ENCODE measurements at places on chromosomes 11 and 22.

DNA sequence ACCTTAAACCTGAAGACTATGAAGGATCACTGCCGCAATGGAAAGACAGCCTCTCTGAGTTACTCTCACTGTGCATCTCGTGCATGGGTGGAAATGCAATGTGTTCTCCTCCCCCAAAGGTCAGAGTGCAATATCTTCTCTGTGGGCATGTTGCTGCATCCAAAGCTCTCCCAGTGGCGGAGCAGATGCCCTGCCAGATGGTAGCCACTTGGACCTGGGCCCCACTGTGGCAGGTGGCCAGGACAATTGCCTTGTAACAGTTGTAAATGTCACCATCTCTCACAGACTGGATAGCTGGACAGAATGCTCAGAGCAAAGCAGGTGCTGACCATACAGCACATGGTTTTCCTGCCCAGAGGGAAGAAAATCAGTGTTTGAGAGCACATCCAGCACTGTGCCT lies 542.0 kb downstream of the FAM181B start:
- no peak for DNase-seq

DNA sequence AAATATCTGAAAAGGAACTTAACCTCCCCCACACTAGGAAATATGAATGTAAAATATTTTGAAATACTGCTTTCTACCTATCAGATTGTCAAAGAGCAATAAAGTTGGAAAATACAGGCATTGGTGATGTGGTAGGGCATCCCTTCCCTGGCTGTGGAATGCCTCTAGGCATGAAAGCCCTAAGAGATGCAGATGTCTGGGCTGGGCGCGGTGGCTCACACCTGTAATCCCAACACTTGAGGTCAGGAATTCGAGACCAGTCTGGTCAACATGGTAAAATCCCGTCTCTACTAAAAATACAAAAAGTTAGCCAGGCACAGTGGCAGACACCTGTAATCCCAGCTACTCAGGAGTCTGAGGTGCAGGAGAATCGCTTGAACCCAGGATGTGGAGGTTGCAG lies 22.0 kb downstream of the ARAP1 start:
- DNase-seq = no peak

DNA sequence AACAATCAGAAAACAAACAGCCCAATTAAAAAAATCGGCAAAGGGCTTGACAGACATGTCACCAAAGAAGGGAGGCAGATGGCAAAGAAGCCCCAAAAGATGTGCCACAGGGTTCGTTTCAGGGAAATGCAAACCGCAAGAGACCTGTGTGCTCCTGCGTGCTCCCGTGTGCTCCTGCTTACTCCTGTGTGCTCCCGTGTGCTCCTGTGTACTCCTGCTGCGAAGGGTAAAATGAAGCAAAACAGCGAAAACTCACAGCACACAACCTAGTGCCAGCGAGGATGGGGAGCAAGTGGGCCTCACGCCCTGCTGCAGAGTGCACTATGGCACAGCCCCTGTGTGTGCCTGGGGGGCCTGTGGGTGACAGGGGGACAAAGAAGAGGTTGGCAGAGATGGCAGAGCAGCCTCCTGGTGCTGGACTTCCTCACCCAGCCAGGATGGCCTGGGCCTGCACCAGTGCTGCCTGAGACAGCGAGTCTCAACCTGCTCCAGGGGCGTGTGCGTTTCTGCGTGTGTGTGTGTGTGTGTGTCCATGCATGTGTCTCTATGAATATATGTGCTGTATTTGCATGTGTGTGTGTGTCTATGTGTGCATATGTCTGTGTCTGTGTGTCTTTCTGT lies 14.0 kb downstream of the ASCL2 start:
- no peak for DNase-seq

- DNase-seq = no peak
Measured at GRCh38 chr11:113977701-113978100, 2.8 kb downstream of the HTR3A start.

- DNase-seq = peak; percentile 51
Measured at GRCh38 chr22:43884600-43885318, 7.1 kb downstream of the PNPLA5 start.

DNA sequence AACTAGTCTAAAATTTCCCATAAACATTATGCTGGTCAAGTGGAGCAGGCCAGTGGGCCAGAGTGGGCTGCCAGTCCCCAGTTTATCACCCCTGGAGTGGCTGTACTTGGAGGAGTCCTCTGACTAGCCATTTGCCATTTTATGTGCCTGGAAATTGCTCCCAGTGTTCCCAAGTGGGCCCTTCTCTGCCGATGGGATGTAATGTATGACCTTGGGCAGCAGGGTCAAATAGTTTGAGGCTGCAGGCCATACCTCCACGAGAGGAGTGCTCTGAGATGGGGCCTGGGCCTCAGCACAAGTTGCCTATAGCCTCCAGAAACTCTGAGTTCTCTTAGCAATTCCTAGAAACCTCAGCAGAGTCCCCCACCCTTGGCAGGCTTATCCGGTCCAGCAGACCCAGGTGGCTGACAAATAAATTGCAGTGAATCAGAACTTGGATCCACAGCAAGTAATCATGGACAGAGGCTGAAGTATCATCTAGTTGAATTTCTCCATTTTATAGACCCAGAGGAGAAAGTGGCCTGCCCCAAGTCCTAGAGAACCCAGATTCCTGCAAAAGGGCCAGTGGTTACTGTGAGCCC lies 17.8 kb upstream of the PATZ1 start:
- DNase-seq = no peak

DNA sequence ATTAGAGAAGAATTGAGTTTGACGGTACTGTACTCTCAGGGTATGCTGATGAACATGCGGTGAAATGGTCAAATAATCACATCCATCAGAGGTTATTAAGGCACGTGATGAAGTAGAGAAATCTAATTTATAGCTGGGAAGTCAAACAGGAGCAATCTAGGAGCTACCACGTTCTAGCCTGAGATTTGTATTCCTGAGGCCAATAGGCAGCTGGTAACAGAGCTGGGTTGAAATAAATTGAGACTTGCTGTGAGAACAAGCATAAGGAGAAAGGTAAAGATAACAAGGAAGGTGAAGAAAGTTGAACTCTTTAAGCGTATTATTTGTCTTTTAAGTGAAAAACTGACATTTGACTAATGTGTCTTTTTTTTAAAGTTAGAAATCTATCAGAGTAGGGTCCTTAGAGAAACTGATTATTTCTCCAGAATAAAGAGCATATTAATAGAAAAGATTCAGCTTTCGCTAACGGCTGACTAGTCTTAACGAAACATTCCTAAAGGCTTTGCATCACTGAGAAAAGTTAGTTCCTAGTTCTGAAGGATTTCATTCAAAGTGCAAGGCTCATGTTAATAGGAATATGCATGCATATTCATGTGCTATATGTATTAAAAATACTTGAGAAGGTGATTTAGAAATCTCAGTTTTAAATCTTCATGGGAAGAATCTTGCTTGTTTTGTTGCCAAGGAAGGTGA lies 5.2 kb upstream of the WEE1 start:
- DNase-seq = no peak

GRCh38 chr11:119254239-119254638 lies 48.1 kb downstream of the CBL start:
- no peak for DNase-seq

GRCh38 chr11:68028802-68029545 lies 1.5 kb upstream of the NDUFS8 start:
- DNase-seq = no peak

- no peak for DNase-seq
Measured at GRCh38 chr11:120945042-120945441, 78.9 kb upstream of the TBCEL start.

DNA sequence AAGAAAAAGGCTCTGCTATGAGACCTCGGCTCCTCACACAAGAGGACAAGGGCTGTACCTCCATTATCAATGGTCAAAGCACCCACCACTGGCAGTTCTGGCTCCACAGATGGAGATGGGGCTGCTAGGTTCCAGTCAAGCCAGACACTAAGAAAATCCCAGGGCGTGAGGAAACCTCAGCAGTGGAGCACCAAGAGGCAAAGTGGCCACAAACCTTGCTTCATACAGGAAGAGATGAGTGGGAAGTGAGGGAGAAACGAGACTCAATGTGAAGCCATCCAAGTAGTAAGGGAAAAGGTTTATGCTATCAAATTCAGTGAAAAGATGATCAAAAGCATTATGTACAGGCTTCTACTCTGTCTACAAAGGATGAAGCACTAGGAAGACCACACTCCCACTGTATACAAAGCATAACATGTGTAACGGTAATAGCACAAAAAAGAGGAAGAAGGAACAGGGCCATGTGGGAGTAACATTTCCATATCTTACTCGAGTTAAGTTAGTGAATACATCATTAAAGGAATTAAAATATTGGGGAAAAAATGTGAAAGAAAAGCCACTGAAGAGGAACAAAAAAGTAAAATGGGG lies 27.0 kb downstream of the POLDIP3 start:
- no peak for DNase-seq

GRCh38 chr11:44178381-44178780 lies 82.9 kb downstream of the EXT2 start:
- DNase-seq = no peak

GRCh38 chr22:27065279-27065678 lies 407.9 kb downstream of the MIAT start:
- no peak for DNase-seq

DNA sequence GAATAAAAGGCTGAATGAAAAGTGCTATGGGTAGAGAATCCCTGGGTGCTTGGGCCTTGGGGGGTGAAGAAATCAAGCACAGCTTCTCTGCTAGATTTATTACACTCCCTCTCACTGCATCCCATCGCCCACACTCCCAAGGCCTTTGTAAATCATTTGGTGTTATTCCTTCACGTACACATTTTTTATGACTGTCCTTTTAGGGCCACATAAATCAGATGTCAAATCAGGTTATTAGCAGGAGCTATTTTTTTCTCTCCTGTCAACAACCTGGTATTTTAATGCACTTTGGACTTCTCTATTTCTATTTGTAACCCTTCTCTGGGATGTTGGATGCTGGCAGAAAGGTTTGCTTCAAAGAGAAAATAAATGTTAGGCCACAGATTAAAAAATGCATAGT lies 408.8 kb downstream of the INSC start:
- no peak for DNase-seq

- no peak for DNase-seq
Measured at GRCh38 chr11:123474994-123475393, 44.9 kb downstream of the GRAMD1B start.

DNA sequence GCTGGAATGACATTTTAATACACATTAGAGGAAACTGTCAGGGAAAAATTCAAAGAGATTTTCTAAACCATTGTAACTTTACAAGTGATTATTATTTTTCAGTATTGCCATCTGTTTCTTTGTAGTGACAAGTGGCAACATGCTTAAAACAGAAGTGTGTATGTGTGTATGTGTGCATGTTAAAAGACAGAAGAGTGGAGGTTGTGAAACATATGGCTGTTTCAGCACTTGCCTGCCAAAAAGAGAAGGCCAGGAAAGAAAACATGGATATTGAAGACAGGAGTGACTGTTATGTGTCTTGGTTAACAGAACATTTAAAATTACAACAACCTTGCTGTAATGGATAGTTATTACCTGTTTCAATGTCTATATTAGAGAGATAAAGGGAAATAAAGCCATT lies 24.3 kb upstream of the VWA5A start:
- DNase-seq = no peak

DNA sequence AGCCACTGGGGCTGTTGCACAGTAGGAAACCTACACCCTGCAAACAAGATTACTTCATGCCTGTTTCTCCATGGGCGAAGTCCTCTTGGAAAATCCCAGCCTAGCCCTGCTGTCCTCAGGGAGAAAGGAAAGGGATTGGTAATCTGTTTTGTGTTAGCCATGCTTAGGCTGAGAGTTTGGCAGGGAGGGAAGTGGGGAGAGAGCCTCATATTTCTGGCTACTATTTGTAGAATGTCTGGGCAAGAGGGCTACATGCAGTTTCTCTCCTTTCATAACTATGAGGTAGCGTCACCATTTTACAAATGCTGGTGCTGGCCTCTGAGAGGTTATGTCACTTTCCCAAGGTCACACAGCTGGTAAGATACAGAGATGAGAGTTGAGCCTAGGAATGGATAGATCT lies 737 bp upstream of the MFRP start:
- DNase-seq = no peak

DNA sequence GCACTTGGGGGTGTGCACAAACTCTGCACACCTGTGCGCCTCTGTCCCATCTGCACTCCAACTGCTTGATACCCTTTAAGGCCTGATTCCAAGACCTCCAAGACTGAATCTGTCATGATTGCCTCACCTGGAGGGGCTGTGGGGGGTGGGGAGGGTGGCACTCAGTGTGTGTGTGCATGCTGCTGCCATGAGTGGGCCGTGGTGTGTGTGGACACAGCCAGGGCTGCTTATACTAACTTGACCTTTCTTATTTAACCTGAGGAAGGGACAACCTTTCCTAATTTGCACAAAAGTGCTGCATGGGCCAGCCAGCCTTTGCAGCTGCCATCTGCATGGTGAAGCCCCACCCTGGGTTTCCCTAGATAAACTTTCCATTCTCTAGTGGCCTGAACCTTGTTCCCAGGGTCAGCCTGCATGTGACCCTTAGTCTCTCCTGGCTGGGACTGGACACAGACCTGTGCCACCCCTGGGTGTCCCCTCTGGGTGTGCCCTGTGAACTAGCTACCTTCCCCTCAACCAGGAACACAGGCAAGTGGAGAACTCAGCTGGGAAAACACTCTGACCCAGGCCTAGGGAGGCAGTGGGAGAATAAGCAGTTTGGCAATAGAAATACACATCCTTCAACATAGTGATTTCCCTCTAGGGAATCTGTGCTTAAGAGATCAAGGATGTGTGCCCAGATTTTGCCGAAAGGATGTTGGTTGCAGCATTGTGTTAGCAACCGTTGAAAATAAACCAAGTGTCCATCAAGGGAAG lies 45.4 kb upstream of the DKK3 start:
- DNase-seq = no peak

- DNase-seq = peak; percentile 25
Measured at GRCh38 chr11:30586251-30587144, at the start of gene MPPED2. Gene MPPED2 (minus strand): TSS chr11:30586353. CDS start chr11:30580373, 5,980 bp downstream.
